ENCODE measurements at places on chromosomes 5 and 9.

GRCh38 chr5:88557131-88557530 is 288.5 kb upstream of the TMEM161B start:
- no peak for DNase-seq

DNA sequence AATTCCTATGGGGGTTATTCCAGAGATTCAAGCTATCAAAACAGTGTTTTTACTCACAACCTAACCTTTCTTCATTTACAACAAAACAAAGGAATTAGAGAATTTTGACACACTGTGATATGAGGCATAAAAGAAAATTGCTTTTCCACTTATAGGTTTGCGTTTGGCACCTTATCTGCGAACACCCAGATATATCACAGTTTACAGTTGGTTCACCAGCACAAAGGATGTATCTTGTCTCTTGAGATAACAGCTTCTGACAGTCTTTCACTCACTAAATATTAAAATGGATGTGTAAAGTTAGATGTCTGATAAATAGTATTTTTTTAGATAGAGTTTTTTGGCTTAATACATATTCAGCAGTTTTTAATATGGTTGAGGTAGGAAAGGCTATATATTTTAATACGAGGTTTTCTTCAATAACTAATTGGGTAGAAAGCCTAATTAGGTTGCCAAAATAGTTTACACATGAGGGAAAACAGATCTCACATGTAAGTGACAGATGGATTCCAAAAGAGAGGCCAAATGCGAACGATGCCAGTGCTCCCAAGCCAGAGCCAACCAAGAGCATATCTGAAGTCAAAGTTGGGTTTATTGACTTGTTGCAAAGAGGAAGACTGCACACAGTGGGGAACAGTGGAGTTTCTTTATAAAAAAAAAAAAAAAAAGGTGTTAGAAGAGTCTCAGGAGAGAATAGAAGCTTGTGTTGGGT is 1495.2 kb downstream of the MAT2B start:
- DNase-seq = no peak

GRCh38 chr9:120946259-120946658 is 19.7 kb upstream of the TRAF1 start:
- DNase-seq = no peak

- no peak for DNase-seq
These were observed 18.7 kb downstream of the C5orf58 start for GRCh38 chr5:170251462-170251861.

DNA sequence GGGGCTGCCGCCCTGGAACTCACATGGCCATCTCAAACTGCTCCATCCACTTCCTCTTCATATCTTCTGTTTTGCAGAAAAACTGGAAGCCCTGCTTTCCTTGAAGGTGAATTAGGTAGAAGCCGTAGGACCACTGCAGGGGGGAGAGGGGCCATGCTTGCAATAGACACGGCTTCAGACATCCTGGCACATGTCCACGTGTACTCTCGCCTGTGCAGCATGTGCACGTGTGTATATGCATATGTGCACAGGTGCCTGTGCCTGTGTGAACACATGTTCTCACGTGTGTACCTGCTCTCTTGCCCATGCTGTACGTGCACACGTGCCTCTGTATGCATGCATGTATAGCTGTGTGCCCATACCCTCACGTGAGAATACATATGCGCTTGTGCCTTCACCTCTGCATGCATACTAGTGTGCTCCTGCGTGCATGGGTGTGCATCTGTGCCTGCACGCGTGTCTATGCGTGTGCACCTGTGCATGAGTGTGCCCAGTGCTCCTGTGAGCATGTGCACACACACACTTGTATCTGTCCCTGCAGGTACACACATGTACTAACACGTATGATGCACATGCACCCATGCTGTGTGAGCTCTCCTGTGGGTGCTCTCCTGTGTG is 47.7 kb upstream of the SARDH start:
- DNase-seq = no peak

DNA sequence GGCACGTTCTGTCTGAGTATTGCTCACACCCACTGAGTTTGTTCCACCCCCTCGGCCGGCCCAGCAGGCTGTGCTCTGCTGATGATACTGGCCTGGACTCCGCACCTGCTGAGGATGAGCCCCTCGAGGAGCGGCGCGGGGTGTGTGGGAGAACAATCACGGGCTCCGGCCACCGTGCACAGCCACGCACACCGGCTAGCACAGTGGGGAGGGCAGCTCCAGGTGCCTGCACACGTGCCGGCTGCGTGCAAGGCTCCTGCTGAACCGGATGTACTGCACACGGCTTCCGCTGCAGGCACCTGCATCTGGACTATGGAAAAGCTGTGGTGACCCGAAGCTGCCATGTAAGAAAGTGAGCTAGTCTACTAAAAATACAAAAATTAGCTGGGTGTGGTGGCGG is 485.2 kb upstream of the CDH9 start:
- no peak for DNase-seq

GRCh38 chr5:1726956-1727355 is 72.7 kb downstream of the MRPL36 start:
- DNase-seq = no peak
